ENCODE measurements at places on chromosomes 11 and 22.

GRCh38 chr11:61618978-61619377 is 38.1 kb upstream of the SYT7 start:
- no peak for DNase-seq

GRCh38 chr11:67420147-67420645 is 4.7 kb downstream of the CARNS1 start:
- DNase-seq, result no peak

DNA sequence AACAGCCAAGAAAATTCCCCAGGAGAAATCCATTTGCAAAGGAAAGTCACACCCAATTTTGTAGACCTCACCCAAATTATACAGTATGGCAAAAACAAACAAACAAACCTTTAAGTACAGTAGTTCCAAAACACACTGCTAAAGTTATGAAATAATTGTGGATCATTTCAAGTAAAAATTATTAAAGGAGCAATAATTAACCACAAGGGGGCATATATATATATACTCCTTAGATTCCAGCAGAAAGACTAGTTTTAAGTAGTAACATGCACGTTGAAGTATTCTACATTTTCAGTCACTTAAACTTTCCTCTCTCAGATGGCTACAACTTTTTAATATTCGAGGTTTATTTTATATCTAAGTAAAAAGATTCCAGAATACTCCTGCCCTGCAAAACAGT is 26.8 kb downstream of the RNF141 start:
- peak; percentile 63 for DNase-seq

- DNase-seq, result no peak
Measured at GRCh38 chr11:128501632-128502549, 85.5 kb downstream of the ETS1 start.

- DNase-seq, result no peak
Measured at GRCh38 chr11:76266286-76267100, 60.2 kb upstream of the WNT11 start.

- DNase-seq, result no peak
Measured at GRCh38 chr22:17891481-17892167, 117.4 kb upstream of the BID start.

- no peak for DNase-seq
Measured at GRCh38 chr11:6736495-6737121, 35.2 kb downstream of the OR2AG2 start.

- no peak for DNase-seq
Measured at GRCh38 chr22:35475545-35475944, 65.1 kb upstream of the RASD2 start.

DNA sequence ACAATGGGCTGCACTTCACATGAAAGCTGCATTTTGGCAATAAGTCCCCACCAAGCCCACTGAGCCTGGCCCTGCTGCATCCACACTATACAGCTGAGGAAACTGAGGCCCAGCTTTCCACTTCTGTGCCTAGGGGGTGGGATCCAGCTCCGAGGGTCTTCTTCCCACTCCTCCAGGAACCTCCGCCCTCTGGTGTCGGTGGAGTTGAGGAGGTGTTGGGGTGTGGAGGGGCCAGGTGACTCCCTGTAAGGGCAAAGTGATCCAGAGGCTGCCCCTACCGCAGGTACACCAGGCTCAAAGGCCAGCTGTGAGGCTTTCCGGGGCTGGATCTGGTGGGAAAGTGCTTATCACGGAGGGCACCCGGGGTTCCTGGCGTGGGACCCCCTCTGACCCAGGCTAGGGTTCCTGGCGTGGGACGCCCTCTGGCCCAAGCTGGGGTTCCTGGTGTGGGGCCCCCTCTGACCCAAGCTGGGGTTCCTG is 125.0 kb downstream of the KCNQ1 start:
- no peak for DNase-seq

DNA sequence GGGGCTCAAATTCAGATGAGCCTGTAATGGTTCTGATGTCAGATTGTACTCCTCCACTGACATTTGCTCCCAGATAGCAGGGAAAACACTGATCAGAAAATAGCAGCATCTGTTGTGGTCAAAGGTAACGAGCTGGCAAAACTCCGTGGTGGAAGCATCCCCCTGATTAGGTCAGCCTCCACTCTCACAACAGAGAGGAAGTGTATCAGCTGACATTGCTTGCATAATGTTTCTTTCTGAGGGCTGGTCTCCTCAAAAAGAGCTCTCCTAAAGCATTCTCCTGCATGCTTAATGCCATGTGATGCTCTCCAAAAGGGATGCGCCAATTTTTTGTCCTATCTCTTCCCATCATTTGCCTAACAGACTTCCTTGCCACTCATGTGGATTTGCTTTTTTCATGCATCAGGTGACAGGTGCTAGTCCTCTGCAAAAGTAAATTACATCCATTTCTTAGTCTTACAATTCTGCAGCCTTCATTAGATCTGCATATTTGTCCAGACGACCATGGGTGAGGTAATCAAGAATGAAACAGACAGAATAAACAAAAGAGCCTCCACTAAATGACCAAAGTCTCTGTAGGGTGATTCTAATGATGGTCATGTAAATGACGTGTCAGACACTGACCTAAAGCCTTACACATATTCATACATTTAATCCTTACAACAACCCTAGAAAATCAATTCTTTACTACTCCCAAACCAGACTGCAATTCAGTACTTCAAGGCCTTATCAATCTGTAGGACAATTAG is 6.4 kb upstream of the TENM4 start:
- DNase-seq, result no peak

- DNase-seq, result no peak
Measured at GRCh38 chr22:46451741-46452140, 85.7 kb downstream of the CELSR1 start.

DNA sequence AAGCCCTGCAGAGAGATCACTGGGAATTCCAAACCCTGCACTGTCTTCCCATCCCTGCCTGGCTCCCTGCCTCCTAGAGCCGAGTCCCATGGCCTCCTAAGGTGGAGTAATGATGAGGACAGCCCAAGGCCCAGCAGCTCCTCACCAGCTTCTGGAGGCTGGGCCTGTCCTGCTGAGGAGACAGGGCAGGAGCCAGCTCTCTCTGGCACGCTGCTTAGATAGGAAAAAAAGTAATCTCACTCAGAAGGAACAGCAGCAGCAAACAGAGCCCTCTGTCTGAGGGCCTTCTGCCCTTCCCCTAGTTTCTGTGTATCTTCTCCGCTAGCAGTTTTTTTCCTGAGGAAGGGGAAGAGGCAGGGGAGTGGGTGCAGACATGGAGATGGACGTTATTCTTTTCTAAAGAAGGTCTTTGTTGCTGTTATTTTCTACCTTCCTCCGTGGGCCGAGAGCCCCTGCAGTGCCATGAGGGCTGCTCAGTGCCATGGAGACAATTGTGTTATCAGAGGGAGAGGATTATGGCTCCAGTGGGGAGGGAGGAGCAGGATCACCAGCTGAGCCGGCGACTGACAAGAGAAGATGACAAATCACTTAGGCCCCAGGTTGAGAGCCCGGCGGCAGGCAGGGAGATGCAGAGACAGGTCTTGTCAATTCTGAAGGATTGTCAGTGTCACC is 315.3 kb downstream of the BUD13 start:
- DNase-seq, result no peak

Data from Karpas-422 (cell line).